Activated T-helper 2 cell treated with anti-CD3 and anti-CD28 coated beads, Interferon-gamma antibody, Interleukin-2, Interleukin-4, amounts not matched to agents 10 μg/mL and 5 μg/mL and 100 μg/mL, durations not matched to agents 14 hours and 24 hours and 36 hours (primary cell): ENCODE measurements at places on chromosomes 2 and 18.

DNA sequence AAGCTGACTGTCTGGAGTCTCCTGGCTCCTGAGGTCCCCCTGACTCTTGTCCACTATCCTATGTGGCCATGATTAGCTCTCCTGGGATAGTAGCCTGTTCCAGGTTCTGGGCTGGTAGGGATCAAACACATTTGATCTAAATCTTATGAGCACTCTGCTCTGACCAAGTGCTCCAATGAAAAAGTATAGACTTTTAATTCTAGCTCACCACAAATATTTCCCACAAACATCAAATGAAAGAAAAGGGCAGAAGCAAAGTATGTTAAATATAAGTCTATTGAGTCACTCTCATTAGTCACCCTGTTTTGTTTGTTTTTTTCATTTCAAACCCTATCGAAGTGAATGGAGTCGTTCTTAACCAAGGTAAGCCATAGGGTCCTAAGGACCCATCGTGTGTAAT, 39.7 kb upstream of the NEDD4L start:
- no peak for DNase-seq

DNA sequence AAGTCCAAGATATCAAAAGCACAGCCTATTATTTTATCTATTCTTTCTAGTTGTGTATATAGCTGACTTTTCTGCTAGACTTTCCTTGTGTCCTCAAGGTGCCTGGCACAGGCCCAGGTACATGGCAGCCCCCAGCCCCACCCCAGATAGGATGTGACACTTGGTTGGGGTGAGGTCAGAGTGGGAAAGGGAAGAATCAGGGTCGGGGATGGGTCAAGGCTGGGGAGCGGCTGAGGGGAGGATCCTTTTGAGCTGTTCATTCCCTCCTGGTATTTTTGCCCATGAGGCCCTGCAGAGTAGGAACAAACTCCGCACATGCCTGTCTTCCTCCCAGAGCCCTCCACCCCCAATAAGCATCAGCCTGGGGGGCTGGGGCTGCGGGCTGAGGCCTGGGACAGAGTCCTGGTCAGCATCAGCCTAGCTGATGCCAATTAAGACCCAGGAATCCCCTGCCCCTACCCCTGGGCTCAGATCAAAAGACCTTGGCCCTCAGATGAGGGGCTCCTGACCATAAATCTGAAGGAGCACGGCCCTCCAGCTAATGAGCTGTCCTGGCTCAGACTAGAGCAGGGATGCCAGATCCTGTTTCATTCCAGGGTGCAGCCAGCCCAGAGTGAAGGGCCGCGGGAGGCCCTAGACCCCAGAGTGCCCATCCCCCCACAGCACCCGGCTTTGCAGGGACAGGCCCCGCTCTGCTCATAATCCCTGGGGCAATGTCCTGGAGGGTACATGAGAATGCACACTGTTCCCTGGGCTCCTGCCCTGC, 85.3 kb downstream of the SDC1 start:
- no peak for DNase-seq

- peak; percentile 57 for DNase-seq
Observed at GRCh38 chr2:144516981-144517865, 2.7 kb downstream of the ZEB2 start.

- no peak for DNase-seq
Observed at GRCh38 chr2:236871500-236872001, 214.1 kb upstream of the COPS8 start.
